LoVo (cell line): ENCODE measurements at places on chromosomes 2 and 18.

DNA sequence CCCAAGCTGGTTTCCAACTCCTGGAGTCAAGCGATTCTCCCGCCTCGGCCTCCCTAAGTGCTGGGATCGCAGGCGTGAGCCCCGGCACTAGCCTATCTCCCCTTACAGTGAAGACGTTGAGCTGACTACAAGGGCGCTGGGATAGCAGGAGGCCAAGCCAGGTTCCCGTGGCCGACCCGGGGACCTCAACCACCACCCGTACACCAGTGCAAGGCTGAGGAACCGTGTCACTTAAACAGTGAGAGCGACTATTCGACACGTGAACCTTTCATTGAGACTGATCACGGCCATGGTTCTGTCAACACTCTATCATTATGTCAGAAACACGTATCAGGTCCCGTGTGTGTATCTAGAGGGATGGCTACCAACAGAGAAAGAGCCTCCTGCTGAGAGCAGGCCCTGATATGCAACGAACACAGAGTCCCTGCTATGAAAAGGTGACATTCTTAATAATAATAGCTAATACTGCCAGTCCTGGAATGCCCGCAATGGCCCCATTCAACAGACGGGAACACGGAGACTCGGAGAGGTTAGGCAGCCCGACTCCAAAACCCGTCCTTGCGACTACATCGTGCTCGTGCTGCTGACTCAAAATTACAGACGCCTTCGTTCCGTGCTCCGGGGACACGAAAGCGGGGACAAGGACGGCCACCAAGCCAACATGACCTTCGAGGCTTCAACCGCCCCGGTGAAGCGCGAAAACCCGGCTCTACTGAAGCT lies 833 bp downstream of the AFG3L2 start:
- DNase-seq, result peak; percentile 20

DNA sequence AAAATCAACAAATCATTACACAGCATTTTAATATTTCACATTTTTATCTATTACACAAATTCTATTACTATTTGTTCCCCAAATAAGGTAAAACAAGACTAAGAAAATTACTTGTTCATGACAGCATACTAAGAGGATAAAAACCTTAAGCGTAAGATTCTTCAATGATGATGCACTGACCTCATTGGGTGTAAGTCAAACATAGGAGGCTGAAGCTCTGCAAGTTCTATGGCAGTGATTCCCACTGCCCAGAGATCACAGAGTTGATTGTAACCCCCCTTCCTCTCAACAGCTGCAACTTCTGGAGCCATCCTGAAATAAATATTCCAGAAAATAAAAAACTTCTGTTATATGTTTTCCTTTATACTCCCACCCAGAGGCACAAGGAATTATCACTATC lies 82.2 kb upstream of the CDKL4 start:
- DNase-seq, result no peak

DNA sequence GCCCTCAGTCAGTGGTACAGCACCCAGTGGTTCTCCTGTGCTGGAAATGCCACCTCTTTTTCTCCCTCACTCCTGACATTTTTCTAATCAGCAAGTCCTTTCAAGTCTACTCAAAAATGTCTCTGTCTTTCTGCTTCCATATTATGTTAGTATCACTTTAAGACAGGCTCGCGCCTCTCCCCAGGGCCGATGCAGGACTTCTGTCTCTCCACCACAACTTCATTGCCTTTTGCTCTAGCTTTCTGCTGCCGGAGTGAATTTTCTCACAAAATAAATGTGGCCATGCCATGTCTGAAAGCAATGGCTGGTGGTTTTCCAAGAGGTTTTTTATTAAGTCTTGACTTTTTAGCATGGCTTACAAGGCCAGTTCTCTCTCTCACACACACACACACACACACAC lies 73.6 kb downstream of the AOX1 start:
- DNase-seq, result no peak

DNA sequence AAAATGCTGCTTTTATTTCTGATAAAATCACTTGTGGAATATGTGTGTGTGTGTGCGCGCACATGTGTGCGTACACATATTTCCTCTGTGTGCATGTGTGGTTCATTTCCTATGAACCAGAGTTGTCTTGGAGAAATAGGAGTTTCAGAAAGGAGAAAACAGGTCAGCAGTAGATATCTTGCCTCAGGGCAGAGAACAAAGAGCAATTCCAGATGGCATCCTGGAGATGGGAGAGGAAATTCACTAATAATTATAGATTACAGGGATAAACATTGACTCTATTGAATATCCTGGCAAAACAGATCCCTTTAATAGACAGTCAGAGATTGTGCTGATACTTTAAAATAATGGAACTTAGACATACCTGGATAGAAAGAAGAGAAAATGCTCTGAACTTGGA lies 298.0 kb downstream of the TRIB2 start:
- DNase-seq, result no peak

DNA sequence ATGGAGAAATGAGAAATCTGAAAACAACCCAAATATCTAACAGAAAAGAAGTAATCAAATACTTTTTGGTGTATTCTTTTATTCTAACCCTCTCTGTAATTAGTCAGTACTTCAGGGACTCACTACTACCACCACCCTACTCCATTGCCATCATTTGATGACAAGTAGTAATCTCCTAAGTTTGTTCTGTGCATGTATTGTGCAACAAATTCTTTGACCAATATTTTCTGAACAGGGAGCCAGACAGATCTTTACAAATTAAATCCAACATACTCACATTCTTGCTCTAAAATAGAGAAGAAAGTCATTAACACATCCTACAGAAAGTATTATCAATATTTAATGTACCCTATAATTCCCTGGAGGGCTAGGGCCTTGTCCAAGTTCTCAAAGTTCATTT lies 1416.4 kb downstream of the DSC3 start:
- no peak for DNase-seq

DNA sequence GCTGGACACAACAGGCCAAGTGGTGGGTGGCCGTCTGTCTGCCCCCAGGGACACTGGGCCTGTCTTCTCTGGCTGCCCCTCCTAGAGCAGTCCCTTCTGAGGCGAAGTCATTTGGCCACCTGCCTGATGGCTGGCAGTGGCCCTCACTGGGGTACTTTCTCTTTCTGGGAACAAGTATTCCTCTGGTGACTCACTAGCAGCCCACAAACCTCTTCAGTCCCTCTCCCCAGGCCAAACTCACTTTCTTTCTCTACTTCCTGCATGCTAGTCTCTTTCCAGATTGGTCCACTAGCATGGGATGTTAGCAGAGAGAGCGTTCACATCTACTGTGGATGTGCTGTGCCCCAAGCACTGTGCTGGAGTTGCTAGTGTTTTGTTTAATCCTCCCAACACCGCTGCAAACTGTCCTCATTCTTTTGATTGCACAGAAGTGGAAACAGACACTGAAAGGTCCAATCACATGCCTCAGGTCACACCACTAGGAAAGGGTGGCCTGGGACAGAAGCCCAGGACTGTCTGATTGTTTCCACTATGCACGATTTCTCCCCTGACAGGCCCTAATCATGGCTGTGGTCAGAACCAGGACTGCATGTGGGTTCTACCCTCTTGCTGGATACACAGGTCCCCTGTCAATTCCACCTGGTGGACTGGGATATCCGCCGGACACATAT lies 5.2 kb downstream of the DYSF start:
- no peak for DNase-seq

GRCh38 chr2:128724547-128724946 lies 405.9 kb upstream of the HS6ST1 start:
- no peak for DNase-seq

- DNase-seq, result no peak
Measured at GRCh38 chr2:101752716-101753616, 55.5 kb downstream of the MAP4K4 start.

DNA sequence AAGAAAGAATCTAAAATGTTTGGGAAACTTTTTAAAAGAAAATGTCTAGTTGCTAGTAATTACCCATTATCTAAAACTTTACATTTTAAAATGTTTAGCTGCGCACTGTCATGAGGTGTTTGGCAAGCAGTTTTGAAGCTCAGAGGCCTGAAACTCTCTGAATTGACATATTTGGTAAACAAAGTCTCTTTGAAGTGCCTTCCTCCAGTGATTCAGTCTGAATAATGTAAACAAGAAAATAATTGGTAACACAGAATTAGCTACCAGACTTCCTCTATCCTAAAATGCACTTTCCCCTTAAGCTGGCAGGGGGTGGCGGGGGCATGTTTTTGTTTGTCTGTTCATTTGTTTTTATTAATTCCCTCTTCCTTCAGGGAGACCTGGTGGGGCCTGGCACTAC lies 61.4 kb downstream of the WDR75 start:
- DNase-seq, result no peak

DNA sequence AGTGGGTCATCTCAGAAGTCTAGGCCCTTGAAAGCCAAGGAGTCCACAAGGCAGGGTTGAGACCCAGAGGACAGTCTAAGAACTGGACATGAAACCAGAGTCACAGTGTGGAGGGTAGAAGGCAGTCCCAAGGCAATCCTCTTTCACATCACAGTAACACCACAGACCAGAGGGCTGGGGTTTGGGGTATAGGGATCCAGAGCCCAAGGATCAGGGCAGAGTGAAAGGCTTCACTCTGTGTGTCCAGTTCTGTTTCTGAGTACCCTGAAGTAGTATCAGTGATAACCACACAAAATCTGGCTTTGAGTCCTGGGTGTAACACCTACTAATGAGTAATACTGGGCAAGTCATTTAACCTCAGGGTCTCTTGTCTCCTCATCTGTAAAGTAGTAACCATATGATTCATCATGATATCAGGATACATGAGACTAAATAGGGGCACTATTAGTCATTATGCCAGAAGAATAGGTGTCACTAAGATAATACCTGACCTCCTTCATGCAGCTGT lies 91.0 kb downstream of the ICA1L start:
- peak; percentile 31 for DNase-seq

- DNase-seq, result no peak
Measured at GRCh38 chr18:37434161-37434860, 131.3 kb downstream of the CELF4 start.

DNA sequence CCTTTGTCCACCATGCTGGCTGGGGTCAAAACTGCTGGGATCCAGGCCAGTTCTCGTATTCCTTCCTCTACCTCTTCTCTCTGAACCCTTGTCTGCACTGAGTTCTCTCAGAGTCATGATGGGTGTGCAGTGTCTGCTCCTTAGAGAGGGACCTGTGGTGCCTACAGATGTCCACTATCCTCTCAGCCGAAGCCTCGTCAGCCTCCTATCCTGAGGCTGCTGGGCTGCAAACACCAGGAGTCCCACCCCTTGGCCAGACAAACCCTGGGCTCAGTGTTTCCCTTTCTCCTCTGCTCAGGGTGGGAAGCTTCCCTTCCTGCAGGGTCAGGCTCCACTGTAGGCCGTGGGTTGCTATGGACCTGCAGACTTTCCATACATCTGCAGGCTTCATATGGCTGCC lies 2.3 kb downstream of the INPP5D start:
- no peak for DNase-seq

DNA sequence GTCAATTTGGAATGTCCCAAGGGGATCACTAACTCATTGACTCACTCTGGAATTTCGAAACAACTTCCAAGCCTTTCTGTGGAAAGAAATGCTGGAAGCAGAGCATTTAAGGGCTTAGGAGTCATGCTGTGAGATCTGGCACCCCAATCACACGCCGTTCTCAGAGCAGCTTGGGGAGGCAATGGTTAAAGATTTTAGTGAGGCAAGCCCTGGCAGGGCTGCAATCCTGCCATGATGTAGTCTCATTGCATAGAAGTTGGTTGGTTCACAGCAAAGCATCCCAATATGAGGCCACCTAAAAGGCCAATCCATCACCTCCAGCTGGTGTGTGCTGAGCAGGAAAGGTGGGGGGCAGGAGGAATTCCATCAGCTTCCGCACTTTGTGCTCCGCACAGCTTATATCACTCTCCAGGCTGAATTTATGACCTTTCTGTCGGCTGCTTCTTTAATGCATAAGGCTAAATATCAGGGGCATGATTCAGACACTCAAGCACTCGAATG lies 1043.9 kb upstream of the POU3F3 start:
- DNase-seq, result no peak

- no peak for DNase-seq
Measured at GRCh38 chr2:105368759-105369408, 30.0 kb downstream of the FHL2 start.

DNA sequence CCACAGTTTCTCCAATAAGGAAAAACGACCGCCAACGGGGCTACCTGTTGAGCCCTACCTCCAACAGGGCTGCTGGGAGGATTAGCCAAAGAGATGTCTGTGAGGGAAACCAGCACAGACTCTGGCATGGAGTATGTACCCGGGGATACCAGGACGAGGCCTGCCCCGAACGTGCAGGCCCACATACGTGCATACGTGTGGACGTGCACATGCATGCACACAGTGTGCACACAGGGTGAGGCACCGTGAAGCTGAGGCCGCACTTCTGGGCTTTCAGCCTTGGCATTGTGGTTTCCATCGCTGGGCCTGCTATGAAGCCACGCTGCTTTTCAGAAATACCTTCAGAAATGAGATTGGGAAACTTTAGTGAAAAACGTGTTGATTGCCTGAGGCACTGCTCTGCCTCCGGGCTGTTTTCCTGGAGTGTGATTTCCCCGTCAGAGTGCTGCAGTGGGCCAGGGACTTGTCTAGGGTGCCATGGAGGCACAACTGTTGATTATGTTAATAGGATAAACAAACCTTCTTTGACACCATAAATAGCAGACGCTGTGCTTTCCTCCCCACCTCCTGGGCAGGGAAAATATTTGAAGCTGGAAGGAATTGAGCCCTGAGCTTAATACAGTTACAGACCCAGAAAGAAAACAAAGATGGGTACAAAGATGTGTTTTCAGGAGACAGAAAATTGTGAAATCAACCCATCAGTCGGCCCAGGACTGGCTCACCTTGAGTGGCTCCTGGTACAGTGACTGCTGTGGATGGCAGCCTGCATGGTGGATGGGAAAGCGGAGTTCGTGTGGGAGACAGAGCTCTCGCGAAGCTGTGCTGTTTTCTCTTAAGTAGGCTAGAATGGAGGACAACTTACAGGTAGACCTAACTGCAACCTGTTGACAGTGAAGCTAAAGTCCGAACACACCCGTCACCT lies 182.3 kb downstream of the FAM210A start:
- DNase-seq, result no peak

DNA sequence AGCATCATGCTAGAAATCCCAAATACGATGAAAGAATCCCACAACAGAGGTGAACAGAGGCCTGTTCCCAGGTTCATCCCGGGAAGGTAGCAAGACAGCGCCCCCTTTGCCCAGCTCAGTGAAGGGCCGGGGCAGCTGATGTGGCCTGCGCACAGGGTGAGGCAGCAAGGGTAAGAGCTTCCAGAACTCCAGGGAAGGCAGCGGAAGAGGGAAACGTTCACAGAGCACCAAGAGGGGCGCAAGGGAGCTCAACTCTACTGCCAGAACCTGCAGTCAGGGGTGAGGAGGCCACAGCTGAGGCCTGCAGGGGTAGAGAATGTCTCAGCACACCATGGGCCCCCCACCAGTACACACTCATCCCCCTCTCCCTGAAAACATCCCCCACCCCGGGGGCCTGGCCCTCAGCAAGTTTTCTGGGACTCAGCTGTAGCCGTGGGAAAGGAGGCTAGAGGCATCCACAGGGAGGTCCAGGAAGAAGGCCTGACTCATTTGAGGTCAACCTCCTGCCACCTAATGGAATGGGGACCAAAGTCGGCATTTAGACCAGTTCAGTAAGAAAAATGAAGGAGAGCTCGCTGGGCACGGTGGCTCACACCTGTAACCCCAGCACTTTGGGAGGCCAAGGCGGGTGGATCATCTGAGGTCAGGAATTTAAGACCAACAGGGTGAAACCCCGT lies 95.6 kb upstream of the ASAP2 start:
- DNase-seq, result no peak

GRCh38 chr2:14123436-14124103 lies 508.9 kb upstream of the LRATD1 start:
- no peak for DNase-seq

- DNase-seq, result no peak
Measured at GRCh38 chr2:204479557-204479956, 65.7 kb upstream of the PARD3B start.

- no peak for DNase-seq
Measured at GRCh38 chr2:238801791-238802190, 46.1 kb upstream of the TWIST2 start.

- no peak for DNase-seq
Measured at GRCh38 chr2:217943446-217944321, 59.1 kb downstream of the TNS1 start.
